SJCRH30 (cell line): ENCODE measurements at places on chromosomes 1 and 21. TPM values are rescaled to one million over a fixed set of nuclear protein-coding genes. Genes with fewer than 3 reads are reported as not detected.

The TRIM67 gene
- not detected in 2 replicates for total RNA-seq

The CENPF gene
- 213 and 231 TPM in 2 replicates for total RNA-seq

The NGF gene
- 0.32 TPM in 1 of 2 replicates, not detected in the other for total RNA-seq

GRCh38 chr1:26570287-26570686 is 40.7 kb downstream of the RPS6KA1 start:
- DNase-seq, result no peak

- no peak for DNase-seq
These were observed 5.9 kb upstream of the HES5 start for GRCh38 chr1:2535981-2536380.

- no peak for DNase-seq
These were observed 7.4 kb upstream of the ARF1 start for GRCh38 chr1:228074954-228075730.

DNA sequence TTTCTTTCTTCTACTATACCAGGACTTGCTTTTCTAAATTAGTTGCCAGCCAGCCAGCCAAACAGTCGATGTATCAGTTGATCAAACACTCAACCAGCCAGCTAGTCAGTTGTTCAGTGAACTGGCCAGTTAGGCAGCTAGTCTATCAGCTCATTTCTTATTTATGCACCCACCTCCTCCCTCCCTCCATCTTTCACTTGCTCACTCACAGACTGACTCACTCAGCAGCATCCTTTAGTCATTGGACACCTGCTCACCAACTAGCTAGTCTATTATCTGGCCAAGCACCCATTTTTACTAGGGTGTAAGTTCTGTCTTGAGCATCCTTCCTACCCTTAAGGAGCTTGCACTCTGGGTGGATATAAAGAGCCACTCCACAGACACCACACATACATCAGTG is 5.9 kb upstream of the SPRR4 start:
- no peak for DNase-seq

- no peak for DNase-seq
These were observed 285.8 kb upstream of the NEGR1 start for GRCh38 chr1:72568113-72568512.

- DNase-seq, result no peak
These were observed at the start of gene CDA for GRCh38 chr1:20588634-20589225. Gene CDA, plus strand, starts transcription at chr1:20589097. Its CDS starts 33 bp downstream, at chr1:20589130.
